ENCODE measurements at places on chromosomes 4 and X.
A peak's percentile ranks its signal among the peaks of the same experiment; 100 is the strongest.

- no peak for DNase-seq
Observed at GRCh38 chr4:55730280-55730931, 89.2 kb upstream of the EXOC1L start.

DNA sequence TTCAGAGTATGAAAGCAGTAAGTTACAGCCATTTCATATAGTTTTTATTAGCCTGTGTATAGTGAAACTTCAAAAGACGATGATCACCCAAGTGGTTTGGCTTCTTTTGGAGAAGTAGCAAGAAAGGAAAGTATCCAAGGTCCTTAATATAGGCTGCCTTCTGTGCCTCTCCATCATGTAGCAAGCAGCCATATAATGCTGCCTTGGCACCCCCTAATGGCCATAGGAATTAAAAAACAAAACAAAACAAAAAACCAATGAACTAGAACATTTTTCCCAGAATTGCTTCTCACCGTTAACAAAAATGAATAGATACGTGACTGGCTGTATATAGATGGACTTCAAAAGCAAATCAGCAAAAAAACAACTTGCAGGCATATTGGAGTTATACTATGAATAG lies 18.9 kb downstream of the LAMP2 start:
- peak; percentile 6 for DNase-seq

GRCh38 chr4:5086535-5086934 lies 35.3 kb downstream of the STK32B start:
- no peak for DNase-seq

GRCh38 chr4:129926936-129927335 lies 831.0 kb downstream of the C4orf33 start:
- DNase-seq: no peak

- no peak for DNase-seq
Observed at GRCh38 chrX:119186763-119187162, 49.3 kb upstream of the PGRMC1 start.

DNA sequence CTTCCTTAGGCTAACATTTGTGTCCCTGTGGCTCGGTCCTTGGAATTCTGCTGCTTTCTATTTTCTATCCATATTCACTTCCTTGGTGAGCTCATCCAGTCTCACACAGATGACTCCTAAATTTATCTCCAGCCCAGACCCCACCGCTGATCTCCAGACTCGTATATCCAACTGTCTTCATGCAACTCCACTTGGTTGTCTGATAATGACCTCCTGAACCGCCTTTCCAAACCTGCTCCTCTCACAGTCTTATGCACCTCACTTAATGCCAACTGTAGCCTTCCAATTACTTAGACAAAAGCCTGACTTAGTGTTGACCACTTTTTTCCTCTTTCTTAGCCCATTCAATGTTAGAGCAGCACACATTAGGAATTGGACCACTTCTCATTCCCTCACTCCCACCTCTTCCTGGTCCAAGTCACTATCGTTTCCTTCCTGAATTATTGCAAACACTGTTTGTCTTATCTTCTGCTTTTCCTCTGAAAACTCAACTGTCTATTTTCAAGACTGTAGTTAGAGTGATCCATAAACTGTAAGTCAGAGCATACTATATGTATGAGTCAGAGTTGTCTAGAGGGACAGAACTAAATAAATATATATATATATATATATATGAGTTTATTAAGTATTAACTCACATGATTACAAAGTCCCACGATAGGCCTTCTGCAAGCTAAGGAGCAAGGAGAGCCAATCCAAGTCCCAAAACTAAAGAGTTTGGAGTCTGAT lies 292.5 kb downstream of the UNC5C start:
- DNase-seq: peak; percentile 16

DNA sequence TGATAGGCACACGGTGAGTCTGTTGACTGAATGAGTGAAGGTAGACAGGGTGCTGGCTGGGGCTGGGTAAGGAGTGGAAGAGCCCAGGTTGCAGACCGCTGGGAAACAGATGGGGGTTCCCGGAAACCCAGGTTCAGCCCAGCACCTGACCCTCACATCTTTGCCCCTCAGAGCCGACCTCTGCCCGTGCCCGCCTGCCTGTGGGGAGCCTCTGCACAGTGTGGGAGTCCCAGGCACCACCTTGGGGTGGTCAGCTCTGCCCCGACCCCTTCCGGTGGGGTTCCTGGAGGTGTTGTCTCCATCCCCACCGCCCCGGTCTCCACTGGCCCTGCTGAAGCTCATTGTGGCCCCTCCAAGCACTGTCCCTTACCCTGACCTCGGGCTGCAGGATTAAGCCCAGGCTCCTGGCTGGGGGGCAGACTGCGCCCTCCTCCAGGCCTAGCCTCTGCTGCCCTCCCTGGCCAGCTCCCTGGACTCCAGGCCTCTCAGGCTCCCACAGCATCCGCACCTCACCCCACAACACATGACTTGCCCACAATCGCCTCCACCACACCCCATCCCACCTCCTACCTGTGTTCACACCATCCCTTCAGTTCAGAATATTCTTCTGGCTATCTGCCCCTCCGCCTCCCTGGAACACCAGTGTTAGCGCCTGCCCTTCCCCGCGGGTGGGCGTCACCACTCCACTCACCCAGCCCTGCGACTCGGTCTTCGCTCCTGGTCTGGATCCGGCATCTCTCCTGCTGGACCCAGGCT lies 21.4 kb downstream of the HMX1 start:
- no peak for DNase-seq

GRCh38 chr4:182555997-182556418 lies 312.8 kb downstream of the TENM3 start:
- DNase-seq: no peak

- DNase-seq: peak; percentile 84
Observed at GRCh38 chr4:113447769-113448168, 313.8 kb downstream of the CAMK2D start.

GRCh38 chr4:119138046-119138445 lies 2.4 kb downstream of the MYOZ2 start:
- DNase-seq: no peak

DNA sequence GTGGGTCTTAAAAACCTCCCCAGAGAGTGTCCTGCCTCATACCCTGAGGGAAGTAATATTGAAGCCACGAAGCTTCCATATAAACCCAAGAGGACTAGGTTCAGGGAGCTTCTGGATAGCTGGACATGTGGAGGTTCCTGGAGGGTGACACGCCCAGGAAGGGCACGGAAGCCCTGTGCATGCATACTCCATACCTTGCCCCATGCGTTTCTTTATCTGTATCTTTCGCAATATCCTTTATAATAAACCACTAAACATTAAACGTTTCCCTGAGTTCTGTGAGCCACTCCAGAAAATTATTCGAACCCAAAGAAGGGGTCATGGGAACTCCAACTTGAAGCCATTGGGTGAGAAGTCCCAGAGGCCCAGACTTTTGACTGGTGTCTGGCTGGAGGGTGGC lies 45.7 kb upstream of the HPF1 start:
- no peak for DNase-seq

DNA sequence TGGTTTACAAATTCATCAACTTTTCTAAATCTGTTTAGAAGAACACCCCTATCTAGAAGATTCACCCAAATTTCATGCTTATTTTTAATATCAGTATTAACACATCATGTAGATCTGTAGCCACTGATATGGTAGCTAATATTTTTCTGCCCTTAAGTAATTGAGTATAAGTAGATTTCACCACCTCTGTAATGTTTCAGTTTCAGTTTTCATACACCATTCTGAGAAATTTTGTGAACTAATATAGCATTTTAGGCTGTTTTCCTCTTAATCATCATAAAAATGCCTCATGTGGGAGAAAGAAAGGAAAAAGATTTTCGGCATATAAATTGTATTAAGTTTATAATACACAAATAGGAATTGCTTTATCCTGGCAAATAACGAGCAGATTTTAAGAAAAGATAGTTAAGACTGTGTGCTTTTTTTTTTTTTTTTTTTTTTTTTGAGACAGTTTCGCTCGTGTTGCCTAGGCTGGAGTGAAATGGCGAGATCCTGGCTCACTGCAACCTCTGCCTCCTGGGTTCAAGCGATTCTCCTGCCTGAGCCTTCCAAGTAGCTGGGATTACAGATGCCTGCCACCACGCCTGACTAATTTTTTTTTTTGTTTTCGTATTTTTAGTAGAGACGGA lies 21.4 kb upstream of the RBPJ start:
- DNase-seq: peak; percentile 88

- DNase-seq: no peak
Observed at GRCh38 chrX:139287155-139287924, 243.2 kb upstream of the F9 start.

DNA sequence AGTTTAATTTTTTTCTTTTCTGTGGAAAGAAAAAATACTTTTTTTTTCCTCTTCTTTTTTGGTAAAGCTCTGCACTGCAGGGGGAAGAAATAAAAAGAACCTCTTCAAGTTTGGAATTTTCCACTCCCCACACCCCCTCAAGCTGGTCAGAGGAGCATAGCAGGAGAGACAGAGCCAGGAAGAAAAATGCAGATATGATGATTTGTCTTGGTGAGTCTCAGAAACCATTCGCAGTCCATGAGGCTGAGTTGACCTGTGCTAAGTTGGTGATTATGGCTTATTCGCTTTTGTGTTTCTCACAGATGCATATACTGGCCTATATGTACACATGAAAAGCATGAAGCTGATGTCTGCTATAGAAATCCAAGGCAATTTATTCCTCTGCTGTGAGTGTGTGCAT lies 205.9 kb downstream of the LDB2 start:
- no peak for DNase-seq

- DNase-seq: peak; percentile 84
Observed at GRCh38 chr4:141635736-141636081, 674 bp upstream of the IL15 start.

GRCh38 chr4:15754323-15754722 lies 23.8 kb upstream of the CD38 start:
- DNase-seq: no peak

- no peak for DNase-seq
Observed at GRCh38 chr4:159941076-159941475, 838.2 kb downstream of the RAPGEF2 start.

- DNase-seq: no peak
Observed at GRCh38 chrX:50606300-50606950, 135.8 kb upstream of the DGKK start.

DNA sequence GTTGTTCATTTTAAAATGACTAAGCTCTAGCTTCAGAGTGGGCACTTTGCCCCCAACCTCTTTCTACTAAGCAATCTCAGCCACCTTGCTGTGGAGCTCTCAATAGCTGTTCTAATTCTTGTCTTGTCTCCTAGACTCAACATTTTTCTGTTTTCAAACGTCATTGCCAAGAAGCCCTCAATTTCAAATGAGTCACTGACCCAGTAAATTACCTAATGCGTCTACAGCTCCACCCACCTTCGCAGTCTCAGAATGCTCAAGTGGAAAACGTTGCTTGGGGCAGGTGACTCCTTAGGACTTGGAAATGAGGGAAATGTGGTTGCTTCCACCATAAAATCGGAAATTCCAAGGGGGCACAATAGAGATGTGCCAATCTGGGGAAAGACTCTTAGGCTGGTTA lies 59.0 kb downstream of the ING2 start:
- DNase-seq: peak; percentile 16

DNA sequence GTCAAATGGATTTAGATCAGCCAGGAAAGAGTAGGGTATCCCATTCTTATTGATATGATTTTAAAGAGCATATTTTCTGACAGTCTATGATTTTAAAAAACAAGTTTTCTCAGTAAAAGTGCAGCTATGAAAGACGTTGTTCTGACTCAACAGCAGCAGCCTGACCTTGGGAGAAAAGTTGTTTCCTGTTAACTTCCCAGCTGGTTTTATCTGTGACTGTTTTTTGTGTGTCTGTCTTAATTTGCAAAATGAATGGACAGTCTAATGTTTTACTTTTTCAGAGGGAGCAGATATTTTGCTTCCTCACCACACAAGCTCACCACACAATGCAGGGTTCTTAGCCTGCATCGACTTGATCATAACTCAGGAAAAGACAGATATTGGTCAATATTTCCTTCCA lies 764 bp upstream of the MTHFD2L start:
- DNase-seq: peak; percentile 18

GRCh38 chr4:24372881-24373280 lies 211.5 kb downstream of the DHX15 start:
- DNase-seq: no peak

GRCh38 chrX:102712981-102713625 lies 855 bp downstream of the GPRASP2 start:
- DNase-seq: peak; percentile 1

GRCh38 chr4:44583393-44583792 lies 68.0 kb downstream of the YIPF7 start:
- no peak for DNase-seq

- no peak for DNase-seq
Observed at GRCh38 chr4:113524505-113525186, 236.9 kb downstream of the CAMK2D start.

DNA sequence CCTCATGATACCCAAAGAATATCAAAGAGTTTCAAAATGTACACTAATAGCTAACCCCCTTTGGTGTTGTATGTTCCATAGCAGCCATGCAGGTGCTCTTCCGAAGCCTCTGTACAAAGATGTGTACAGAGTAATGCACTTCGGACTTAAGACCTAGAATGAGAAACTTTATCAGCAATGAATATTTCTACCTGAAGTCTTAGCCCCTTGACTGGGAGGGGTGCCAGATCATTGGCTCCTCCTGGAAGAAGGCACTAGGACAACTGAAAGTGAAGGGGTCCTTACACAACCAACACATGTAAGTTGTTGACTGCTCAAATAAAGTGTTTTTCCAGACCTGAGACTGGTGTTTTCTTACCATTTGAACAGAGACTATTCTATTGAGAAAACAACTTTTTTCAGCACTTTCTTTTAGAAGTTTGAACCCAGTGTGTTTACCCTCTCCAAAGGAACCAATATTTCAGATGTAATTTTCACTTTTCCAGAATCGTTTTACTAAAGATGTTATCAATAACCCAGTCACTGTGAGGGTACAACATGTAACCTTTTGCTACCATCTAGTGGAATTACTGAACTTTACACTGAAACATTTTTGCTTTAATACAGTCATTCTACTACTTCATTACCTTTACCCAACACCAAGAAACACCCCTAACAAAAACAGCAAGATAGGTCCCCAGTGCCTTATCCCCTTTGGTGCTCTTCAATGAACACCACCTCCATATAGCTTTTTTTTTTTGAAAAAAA lies 33.3 kb upstream of the PRDX4 start:
- DNase-seq: no peak

GRCh38 chr4:139710073-139710472 lies 44.5 kb downstream of the MGST2 start:
- DNase-seq: no peak

GRCh38 chr4:71333368-71333767 lies 5.5 kb upstream of the SLC4A4 start:
- DNase-seq: no peak

GRCh38 chr4:101191302-101192098 lies 155.8 kb downstream of the PPP3CA start:
- DNase-seq: no peak

GRCh38 chr4:7210824-7211223 lies 18.5 kb downstream of the SORCS2 start:
- no peak for DNase-seq

- peak; percentile 80 for DNase-seq
Observed at GRCh38 chrX:49308604-49309269, 5.3 kb downstream of the GAGE10 start.

DNA sequence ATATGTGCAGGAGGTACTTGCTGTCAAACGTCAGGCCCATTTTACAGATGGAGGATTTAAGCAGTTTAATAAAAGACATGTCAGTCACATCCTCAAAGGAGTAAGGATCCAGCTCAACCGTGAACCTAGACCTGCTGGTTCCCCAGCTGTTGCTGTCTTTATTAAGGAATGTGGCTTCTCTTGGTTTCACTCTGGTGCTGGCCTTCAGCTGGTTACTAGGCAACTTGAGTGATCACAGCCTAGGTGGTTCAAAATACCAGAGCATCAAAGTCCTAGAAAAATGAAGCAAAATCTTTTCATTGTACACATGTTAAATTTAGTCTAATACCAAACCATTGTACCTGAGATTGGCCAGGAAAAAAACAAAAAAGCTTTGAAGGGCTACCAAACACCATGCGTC lies 32.7 kb upstream of the GLRA2 start:
- no peak for DNase-seq

All from inflammatory macrophage treated with lipopolysaccharide for 4 hours (primary cell).